Stimulated activated CD4-positive, alpha-beta T cell treated with anti-CD3 and anti-CD28 coated beads, Interleukin-12 subunit alpha, Interleukin-12 subunit beta, amount 100 ng/mL, for 4 hours (primary cell): ENCODE measurements at places on chromosomes 3 and 15.

GRCh38 chr15:80450811-80451321 lies 46.7 kb downstream of the ARNT2 start:
- no peak for DNase-seq

DNA sequence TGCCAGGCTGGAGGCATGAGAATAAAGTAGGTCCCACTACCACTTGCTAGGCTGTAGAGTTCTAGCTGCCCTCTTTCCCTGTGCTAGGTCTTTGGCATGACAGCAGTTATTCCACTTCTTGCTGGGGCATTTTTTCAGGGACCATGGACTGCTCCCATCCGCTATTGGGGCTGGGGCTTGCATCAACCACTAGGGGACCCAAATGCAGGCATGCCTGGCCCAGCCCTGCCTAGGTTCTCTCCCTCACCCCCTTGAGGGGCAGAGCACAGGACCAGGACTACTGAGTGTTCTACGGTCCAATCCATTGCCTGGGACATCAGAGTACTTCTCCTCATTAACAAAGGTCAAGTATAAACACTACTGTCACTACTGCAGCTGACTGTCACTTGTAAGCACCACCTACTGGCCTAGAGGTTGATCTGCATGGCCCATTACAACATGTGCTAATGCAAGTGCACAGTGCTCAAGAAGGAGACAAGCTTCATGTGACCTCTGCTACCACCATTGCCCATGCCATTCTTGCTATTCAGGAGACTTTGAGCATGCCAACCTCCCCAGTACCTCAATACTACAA lies 270.5 kb downstream of the MBNL1 start:
- no peak for DNase-seq

GRCh38 chr3:28645149-28645548 lies 296.5 kb upstream of the AZI2 start:
- DNase-seq: no peak

GRCh38 chr15:67543348-67543718 lies 830 bp downstream of the MAP2K5 start:
- DNase-seq: no peak

- DNase-seq: no peak
Observed at GRCh38 chr3:171811295-171811912, 1.1 kb upstream of the PLD1 start.

DNA sequence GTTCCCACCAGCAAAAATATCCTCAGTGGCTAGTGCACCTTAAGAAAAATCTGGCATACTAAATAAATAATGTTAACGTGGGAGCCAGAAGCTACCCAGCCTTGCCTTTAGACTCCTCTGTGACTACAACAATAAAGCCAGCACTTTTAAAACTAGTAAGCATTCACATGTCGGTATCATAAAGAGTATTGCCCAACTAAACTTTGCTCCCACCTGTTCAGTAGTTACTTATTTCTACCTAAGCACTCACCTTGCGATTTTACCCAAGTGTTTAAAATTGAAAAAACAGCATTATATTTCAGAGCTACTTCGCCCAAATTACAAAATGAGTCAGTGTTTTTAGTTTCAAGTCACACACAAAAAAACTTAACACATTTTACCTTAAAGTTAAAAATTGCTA lies 12.8 kb downstream of the ALDH1L1 start:
- no peak for DNase-seq
